ENCODE measurements at places on chromosomes 7 and 10. TPM values are rescaled to one million over a fixed set of nuclear protein-coding genes. Genes with fewer than 3 reads are reported as not detected.

GRCh38 chr7:135283959-135284638, 50.5 kb downstream of the STRA8 start:
- DNase-seq = no peak

GRCh38 chr10:1292611-1293031, 236.4 kb downstream of the WDR37 start:
- DNase-seq = no peak

DNA sequence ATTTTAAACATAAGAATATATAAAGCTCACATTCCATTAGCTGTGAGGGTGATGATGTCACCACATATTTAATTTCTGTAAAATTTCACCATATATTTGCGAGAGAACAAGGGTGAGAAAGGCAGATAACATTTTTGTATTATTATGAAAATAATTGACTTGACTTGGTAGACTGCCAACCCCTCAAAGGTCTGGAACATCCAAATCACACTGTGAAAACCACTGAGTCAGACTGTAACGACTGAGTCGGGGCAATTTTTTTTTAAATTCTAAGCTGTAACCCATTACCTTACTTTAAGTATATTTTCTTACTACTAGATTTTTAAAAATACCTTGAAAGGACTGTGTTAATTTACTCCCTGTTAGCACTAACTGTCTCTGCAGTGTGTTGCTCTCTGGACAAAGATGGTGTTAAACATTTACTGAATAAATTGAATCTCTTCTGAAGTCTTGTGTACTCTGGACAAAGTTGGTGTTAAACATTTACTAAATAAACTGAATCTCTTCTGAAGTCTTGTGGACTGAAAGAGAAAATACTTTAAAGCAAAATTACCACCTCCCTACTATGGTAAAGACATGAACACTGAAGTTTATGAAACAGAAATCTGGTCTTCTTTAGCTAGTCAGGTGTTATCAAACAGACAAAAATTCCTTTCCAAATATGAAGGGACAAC, 14.1 kb downstream of the PDZD8 start:
- DNase-seq = no peak

DNA sequence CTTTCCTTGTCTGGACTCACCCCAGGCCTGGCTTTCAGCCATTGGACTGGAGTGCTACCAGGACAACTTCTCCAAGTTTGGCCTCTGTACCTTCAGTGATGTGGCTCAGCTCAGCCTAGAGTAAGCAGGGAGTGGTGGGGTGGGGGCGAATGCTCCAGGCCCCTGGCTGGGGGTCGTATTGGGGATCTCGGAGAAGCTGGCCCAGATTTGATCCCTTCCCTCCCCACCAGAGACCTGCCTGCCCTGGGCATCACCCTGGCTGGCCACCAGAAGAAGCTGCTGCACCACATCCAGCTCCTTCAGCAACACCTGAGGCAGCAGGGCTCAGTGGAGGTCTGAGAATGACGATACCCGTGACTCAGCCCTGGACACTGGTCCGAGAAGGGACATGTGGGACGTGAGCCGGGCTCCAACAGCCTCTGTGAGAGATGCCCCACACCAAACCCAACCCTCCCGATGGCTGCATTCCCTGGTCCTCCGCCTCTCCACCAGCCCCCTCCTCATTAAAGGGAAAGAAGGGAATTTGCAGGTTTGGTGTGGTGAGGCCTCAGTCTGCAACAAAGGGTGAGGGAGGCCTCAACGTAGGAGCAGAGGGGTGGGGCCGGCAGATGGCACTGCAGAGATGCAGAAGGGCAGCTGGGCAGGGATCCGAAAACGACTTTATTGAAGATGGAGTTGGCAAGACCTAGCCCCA, 14.8 kb downstream of the TRPV6 start:
- DNase-seq = no peak

- DNase-seq = no peak
Measured at GRCh38 chr7:85261336-85261735, 74.5 kb upstream of the SEMA3D start.

GRCh38 chr7:103597606-103598005, 151.6 kb upstream of the SLC26A5 start:
- no peak for DNase-seq

DNA sequence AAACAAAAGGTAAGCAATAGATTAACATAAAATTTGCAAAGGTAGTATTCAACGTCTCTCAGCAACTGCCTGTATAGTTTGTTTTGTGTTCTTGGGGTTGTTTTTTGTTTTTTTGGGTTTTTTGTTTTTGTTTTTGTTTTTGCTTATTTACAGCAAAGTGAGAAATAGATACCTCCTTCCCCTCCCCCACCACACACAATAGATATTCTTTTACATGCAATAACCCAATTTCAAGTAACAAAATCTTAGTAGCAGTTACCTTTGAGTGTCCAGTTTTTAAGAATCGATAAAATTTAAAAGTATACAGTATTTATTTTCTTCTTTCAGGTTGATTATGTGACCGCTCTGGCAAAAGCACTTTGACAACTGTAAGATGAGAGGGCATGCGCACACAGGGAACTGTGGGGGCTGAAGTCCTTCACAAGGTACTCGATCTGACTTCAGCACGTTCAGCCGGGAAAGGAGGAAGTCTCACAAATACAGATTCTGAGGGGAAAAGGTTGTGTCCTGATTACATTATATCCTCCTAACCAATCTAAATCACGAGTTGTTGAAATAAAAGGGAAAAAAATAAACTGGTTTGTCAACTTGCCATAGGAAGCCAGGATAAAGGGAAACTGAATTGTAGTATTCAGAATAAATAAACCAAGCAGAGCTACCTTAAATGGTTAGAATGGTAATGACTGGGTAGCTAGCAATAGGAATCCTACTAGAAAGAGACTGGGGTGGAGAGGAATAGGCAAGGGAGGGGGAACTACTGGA, 47.8 kb downstream of the CPEB3 start:
- peak; percentile 43 for DNase-seq

DNA sequence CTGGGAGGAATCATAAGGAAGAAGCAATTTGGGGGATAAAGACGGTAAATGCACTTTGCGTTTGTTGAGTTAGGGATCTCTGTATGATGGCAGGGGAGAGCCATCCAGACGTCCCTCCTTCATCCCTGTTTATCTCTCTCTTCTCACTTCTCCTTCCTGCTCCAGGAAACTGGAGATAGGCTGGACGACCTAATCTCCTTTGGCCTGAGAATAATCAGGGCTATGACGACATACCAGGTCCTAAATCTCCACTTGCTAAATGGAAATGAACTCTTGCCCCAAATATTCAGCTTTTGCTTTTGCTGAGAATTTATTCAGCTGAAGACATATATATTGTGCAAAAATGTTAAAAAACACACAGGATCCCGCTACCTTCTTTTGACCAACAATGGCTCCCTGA, 182.9 kb upstream of the INHBA start:
- no peak for DNase-seq

The OR2F1 gene
- not detected for polyA plus RNA-seq

The TMEM184A gene
- polyA plus RNA-seq = not detected

The ZNF775 gene
- polyA plus RNA-seq = 3.0 TPM

The FXYD4 gene
- not detected for polyA plus RNA-seq

The CLRN3 gene
- polyA plus RNA-seq = not detected

The PLPP4 gene
- not detected for polyA plus RNA-seq

The ADRA2A gene
- polyA plus RNA-seq = not detected

The C7orf25 gene
- 0.69 TPM for polyA plus RNA-seq
